ENCODE measurements at places on chromosomes 12 and 14.

- DNase-seq: no peak
These were observed 36.4 kb downstream of the ITPK1 start for GRCh38 chr14:93079321-93079720.

DNA sequence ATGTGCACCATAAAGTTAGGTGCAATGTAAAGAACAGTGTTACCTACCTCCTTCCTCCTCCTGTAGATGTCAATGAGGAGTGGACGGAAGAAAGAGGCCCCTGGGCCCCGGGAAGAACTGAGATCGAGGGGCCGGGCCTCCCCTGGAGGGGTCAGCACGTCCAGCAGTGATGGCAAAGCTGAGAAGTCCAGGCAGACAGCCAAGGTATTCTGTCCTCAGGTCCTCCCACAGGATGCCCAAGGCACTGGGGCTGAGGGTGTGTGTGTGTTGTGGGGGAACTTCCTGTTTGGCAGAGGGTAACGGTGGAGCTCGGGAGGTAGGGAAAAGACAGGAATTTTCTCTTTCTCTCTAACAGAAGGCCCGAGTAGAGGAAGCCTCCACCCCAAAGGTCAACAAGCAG, 6.4 kb downstream of the ATN1 start:
- no peak for DNase-seq

DNA sequence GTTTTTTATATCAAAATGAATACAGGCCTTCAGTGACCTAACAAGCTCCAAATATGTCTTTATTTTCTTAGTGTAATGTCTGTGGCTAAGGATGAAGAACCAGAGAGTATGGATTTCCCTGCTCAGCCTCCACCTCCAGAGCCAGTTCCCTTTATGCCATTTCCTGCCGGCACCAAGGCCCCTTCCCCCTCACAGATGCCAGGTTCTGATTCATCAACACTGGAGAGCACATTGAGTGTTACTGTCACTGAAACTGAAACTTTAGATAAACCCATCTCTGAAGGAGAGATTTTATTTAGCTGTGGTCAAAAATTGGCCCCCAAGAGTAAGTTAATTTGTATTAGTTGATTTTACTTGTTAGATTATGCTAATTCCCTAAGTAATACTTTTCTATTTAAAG, 61.0 kb downstream of the KIAA0586 start:
- DNase-seq: no peak

GRCh38 chr12:122942637-122943036, 23.6 kb downstream of the ABCB9 start:
- no peak for DNase-seq

- DNase-seq: no peak
These were observed 29.7 kb upstream of the BICD1 start for GRCh38 chr12:32076941-32077340.

- DNase-seq: no peak
These were observed 1.6 kb downstream of the PYM1 start for GRCh38 chr12:55925870-55926737.

DNA sequence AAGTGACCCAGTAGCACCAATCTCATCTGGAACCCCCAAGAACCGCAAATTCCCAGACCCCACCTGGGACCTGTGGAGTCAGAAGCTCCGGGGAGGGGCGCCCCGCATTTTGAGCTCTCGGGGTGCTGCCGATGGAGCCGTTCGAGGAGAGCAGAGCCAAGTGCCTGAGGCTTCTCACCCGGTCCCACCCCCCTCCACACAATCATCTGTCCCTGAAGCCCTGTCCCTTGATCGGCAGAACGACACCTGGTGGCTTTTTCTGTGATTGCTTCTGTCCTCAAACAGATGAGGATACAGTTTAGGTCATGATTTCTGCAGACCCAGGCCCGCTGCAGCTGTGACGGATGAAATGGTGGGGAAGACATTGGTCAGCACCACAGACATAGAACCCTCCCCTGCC, 74.7 kb downstream of the NOC4L start:
- no peak for DNase-seq

DNA sequence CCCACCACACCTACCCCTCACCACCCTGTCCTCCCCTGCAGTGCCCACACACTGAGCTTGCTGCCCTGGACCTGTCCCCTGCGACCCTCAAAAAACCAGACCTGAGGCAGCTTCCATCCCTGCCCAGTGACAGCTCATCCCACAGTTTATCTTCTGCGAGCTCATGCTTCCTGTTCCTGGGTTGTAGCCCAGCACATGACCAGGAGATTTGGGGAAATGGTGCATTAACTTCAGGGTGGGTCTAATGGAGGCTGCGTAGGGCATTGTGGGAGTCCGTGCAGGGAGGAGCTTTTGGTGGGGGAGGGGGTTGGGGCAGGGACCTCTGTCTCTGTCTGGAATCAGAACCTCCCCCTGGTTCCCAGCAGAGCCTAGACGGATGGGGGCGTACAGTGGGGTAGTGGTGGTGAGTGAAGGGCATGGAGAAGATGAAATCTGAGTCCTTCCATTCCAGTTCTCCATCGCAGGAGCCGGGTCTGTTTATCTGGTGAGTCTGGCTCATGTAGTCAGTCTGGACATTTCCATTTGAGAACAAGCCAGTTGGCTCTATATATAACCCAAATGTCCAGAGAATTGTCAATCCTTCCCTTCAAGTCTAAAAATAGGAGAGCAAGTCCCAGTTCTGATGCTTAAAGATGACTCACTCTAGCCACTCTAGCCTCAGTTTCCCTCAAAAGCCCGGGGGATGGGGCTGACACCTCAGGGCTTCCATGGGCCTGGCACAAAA, 270.9 kb downstream of the CACNA1C start:
- no peak for DNase-seq

GRCh38 chr12:92722897-92723296, 20.1 kb downstream of the PLEKHG7 start:
- DNase-seq: no peak

GRCh38 chr14:57748279-57748678, 117.6 kb downstream of the SLC35F4 start:
- DNase-seq: no peak

DNA sequence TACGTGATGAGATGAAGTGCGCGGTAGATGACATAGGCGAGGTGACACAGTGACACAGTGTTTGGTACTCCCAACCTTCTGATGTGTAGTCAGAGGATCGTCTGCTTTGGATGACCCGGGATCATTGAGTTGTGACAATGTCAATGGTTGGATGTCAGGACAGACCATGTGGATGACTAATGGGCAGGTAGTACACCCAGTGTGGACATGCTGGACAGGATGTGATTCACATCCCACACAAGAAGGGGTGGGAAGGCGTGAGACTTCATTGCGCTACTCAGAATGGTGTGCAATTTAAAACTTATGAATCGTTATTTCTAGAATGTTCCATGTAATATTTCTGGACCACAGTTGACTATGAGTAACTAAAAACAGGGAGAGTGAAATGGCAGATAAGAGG, 23.8 kb downstream of the MAP3K9 start:
- no peak for DNase-seq

GRCh38 chr14:40074169-40074568, 641.9 kb upstream of the FBXO33 start:
- DNase-seq: no peak

DNA sequence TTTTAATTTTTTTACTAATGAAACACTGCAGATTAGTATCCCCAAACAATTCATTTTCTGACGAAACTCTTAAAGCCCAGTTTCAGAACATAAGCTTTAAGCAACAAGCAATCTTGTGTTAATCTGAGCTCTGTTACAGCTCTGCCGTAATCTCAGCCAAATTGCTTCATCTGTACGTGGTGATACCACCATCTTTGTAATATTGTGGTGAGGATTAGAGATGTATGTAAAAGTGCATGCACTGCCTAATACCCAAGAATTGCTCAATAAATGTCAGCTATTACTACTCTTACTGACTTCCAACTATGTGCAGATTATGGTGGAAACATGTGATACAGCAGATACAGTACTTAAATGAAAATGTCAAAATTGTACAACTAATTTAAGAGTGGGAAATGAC, 1.8 kb downstream of the AKAP5 start:
- no peak for DNase-seq

- no peak for DNase-seq
These were observed 323.8 kb downstream of the APAF1 start for GRCh38 chr12:98968896-98969295.

- DNase-seq: no peak
These were observed 183.7 kb downstream of the TMTC3 start for GRCh38 chr12:88325816-88326189.

DNA sequence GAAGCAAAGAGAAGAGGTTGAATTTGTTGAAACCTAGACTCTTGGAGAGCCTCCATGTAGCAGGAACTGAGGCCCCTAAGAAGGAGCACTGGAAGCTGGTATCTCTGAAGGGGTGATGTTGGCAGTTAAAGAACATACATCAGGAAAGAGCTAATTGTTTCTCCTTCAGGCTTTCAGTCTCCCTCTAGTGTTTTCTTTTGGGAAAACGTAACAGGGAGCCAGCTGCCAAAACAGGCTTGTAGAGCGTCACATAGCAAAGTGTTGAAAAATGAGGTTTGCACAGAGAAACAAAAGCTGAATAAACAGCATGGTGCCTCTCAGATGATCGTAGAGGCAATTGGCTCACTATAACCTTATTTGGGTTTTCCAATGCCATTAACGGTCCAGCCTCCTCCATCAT, 46.9 kb upstream of the CAND1 start:
- no peak for DNase-seq

GRCh38 chr12:116694653-116695463, 43.0 kb downstream of the SPRING1 start:
- no peak for DNase-seq

- DNase-seq: no peak
These were observed 11.1 kb downstream of the ATXN2 start for GRCh38 chr12:111588010-111588409.

DNA sequence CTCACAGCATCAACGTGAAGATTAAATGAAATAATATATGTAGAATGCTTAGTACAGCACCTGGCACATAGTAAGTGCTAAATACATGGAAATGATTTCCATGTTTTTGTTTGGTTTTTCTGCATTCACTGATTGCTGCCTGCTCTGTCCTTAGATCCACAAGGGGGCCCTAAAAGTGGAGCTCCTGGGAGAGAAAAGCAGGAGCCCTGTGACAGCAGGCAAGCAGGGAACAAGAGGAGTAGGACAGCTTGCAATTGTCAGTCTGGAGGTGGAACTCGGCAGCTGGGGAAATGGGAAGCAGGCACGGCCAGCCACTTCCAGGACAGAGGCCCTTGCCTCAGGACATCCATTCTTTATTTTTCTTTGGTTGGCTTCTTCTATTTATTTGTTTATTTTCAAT, 292.9 kb downstream of the BMP4 start:
- no peak for DNase-seq

DNA sequence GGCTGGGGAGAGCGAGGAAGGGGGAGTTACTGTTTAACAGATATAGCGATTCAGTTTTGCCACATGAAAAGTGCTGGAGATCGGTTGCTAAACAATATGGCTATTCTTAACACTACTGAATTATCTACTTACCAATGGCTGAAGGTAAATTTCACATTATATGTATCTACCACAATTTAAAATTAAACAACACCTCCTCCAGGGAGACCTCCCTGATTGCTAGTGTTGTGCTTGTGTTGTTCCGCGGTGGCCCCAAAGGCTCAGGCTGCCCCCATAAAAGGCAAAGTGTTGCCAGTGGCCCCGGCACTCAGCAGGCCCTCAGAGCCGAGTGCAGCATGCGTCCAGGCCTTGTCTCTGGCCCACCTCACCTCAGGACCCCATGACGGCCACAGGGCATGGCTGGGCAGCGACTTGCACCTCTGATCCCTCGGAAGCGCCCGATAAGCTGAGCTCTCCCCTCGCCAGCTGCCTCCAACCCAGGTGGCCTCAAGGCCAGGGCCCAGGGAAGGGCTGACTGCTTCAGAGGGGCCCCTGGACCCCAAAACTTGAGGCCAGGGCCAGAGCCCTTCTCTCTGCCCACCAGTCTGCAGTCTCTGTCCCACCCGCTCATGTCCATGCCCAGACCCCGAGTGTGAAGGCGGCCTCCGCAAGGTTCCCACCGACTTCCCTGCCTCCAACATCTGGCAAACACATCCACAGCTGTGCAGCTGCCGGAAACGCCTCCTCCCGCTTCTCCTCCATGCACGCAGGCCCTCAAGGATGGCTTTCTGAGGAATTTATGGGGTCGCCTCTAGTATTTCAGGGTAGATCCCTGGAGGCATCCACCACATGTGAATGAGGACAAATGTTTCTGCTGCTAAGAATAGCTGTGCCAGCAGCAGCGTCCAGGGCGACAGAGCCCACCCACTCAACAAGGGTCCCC, 60.0 kb downstream of the NCOR2 start:
- no peak for DNase-seq

GRCh38 chr14:64502887-64503433, 678 bp downstream of the ZBTB25 start:
- peak; percentile 25 for DNase-seq

GRCh38 chr12:55631733-55632132, 5.0 kb upstream of the OR10P1 start:
- DNase-seq: no peak

GRCh38 chr14:67442139-67442906, 30.4 kb upstream of the PLEK2 start:
- DNase-seq: no peak

DNA sequence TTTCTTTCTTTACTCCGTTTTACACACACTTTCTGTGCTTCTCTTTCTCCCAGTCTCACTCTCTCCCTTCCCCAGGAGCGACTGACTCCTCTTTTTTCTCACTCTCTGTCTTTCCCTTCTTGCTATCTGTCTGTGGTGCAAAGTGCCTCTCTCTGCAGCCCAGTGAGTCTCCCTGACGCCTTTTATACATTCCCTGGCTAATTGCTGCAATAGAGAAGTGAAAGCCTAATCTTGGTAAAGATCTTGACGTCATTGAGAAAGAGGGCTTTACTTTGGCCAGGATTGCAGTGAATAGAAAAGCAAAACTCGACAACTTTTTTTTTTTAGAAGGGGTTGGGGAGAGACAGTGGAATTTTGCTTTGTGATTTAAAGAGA, 706 bp upstream of the DIO2 start:
- no peak for DNase-seq

DNA sequence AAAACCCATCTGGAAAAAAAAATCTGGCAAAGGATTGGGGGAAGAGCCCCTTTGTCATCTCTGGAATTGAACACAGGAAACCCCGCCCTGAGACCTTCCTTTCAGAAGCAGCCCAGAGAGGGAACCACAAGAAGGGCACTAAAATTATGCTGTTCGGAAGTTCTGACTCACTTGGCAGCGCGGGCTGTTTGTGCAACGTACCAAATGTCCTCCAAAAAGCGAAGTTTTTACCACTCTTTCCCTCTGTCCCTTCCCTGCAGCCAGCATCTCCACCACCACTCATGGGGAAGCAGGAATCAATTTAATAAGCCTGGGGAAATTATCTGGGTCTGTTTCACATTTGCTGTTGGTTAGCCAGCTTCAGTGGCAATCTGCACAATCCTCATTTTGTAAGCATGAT, 3.2 kb upstream of the SYNE3 start:
- DNase-seq: no peak
